Foreskin keratinocyte (primary cell): ENCODE measurements at places on chromosomes 13 and 19. TPM values are rescaled to one million over a fixed set of nuclear protein-coding genes. Genes with fewer than 3 reads are reported as not detected.

DNA sequence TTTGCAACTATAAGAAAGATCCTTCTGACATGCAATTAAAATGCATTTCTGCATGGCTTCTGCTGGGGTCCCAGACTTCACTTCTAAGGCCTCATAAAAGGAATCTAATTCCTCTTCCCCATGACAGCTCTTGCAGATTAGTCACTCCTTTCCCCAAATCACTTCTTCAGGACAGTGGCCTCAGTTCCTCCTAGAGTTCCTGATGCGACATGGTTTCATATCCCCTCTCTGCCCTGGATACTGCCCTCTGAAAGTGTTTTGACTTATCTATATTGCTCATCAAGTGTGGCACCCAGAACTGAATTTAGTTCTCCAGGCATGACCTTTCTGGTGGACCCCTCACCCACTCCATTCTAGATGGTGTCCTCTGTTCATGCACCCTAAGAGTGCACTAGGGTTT, 238.1 kb downstream of the FOXO1 start:
- DNase-seq = no peak

GRCh38 chr13:34076943-34077703, 259.2 kb downstream of the RFC3 start:
- no peak for DNase-seq

The ZNF90 gene
- total RNA-seq = 6.1 and 7.4 TPM in 2 replicates

DNA sequence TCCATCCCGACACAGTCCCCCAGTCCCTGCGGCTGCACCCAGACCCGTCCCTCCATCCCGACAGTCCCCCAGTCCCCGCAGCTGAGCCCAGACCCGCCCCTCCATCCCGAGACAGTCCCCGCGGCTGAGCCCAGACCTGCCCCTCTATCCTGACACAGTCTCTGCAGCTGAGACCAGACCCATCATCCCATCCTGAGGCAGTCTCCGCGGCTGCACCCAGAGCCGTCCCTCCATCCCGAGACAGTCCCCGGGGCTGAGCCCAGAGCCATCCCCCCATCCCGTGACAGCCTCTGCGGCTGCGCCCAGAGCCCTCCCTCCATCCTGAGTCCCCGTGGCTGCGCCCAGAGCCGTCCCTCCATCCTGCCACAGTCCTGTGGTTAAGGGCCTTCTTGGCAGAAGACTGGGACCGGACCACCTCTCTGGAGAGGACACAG, 28.8 kb upstream of the TMEM255B start:
- no peak for DNase-seq

The DAND5 gene
- total RNA-seq = 0.07 and 0.14 TPM in 2 replicates

- DNase-seq = no peak
Measured at GRCh38 chr13:46555722-46556417, 2.9 kb downstream of the LRCH1 start.

- no peak for DNase-seq
Measured at GRCh38 chr13:40494946-40495620, 171.4 kb downstream of the FOXO1 start.

GRCh38 chr13:33353210-33353609, 67.7 kb upstream of the STARD13 start:
- DNase-seq = no peak

DNA sequence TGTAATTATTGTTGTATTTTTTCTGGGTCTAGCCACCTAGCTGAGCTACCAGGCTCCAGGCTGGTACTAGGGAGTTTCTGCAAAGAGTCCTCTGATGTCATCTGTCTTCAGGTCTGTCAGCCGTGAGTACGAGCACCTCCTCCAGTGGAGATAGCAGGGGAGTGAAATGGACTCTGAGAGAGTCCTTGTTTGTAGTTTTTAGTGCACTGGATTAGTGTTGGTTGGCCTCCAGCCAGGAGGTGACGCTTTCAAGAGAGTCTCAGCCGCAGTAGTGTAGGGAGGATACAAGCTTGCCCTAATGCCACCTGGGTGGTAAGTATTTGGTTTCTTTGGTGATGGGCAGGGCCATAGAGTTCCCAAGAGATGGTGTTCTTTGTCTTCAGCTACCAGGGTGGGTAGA, 384.8 kb downstream of the SLC7A1 start:
- DNase-seq = no peak

GRCh38 chr19:389935-390289, 19.0 kb downstream of the C2CD4C start:
- no peak for DNase-seq

- DNase-seq = no peak
Measured at GRCh38 chr19:55590617-55591016, 8.7 kb downstream of the FIZ1 start.

- no peak for DNase-seq
Measured at GRCh38 chr13:94157705-94158218, 321.7 kb downstream of the DCT start.

- no peak for DNase-seq
Measured at GRCh38 chr19:7516333-7516732, 430 bp downstream of the ZNF358 start.

DNA sequence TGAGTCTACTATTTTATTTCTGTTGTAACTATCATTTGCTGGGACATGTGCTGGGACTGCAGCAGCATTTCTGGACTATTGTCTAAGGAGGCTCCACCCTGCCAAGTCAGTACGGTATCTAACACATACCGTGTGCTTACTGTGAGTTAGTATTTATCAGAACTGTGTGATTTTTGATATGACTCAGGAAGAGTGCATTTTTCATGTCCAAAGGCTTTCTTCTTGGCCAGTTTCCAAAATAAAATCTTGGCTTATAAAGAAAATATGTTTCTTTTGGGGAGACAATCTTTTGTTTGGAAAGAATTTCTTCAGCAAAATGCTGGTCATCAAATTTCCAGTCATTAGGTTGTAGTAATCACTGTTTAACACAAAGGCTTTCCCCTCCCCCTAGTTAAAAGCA, 11.6 kb downstream of the PARP4 start:
- peak; percentile 72 for DNase-seq

The ZNF134 gene
- 13.2 and 14.9 TPM in 2 replicates for total RNA-seq

The FLT3LG gene
- 6.0 TPM in 2 replicates for total RNA-seq

DNA sequence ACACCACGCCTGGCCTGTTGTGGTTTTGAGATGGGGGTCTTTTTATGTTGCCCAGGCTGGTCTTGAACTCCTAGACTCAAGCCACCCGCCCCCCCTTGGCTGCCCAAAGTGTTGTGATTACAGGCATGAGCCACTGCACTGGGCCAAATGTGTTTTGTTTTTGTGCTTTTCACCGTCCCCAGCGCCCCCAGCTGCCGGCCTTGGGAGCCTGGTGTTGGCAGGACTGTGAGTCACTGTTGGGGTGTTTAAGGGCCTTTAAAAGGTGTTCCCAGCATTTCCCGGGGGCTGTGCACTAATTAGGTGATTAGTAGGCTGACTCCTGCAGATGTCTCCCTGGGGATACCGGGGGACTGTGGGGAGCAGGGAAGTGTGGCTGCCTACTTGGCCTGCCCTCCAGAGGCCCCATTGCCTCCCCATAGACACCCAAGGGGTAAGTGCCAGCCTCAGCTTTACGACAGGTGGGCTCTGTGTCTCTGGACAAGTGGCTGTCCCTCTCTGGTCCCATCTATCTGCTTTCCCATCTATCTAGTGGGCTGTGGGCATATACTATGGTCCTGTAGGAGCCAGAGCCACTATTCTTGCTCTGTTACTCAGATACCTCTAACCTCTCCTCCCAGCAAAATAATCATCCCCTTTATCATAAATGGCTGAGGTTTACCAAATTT, 11.8 kb upstream of the TLE5 start:
- no peak for DNase-seq
